ENCODE measurements at places on chromosomes 1 and 21.

DNA sequence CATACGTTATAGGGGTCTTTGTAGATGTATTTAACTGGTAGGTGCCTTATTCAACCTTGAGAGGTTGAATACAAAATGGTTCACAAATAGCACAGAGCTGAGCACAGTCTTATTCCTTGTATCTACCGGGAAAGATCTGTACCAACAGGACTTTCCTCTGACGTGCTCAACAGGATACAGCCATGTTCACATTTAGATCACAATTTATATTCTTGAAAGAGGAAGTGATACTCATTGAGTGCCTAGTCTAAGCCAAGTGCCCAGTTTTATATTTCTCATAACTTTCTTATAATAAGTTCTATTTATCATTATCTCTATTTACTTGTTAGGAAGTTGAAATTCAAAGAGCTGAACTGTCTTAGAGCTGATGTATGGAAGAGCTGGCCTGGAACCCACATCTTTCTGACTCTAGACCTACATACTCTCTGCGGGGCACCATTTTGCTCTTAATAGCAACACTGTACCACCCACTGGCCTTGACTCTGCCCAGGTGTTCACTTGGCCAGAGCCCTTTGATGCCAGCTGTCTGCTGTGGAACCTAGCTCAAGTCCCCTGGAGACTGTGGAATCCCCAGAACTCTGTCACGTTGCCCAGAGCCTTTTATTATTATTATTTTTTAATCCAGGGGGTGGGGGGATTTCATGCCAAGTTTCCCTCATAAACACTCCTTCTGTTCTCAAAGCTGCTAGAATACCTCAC is 156.2 kb downstream of the TPR start:
- no peak for DNase-seq

- DNase-seq, result no peak
Measured at GRCh38 chr1:161954466-161954865, 69.2 kb downstream of the OLFML2B start.

GRCh38 chr21:33761441-33762036 is 119.2 kb downstream of the ITSN1 start:
- DNase-seq, result peak; percentile 97

GRCh38 chr21:34078915-34079314 is 5.5 kb downstream of the MRPS6 start:
- DNase-seq, result no peak

DNA sequence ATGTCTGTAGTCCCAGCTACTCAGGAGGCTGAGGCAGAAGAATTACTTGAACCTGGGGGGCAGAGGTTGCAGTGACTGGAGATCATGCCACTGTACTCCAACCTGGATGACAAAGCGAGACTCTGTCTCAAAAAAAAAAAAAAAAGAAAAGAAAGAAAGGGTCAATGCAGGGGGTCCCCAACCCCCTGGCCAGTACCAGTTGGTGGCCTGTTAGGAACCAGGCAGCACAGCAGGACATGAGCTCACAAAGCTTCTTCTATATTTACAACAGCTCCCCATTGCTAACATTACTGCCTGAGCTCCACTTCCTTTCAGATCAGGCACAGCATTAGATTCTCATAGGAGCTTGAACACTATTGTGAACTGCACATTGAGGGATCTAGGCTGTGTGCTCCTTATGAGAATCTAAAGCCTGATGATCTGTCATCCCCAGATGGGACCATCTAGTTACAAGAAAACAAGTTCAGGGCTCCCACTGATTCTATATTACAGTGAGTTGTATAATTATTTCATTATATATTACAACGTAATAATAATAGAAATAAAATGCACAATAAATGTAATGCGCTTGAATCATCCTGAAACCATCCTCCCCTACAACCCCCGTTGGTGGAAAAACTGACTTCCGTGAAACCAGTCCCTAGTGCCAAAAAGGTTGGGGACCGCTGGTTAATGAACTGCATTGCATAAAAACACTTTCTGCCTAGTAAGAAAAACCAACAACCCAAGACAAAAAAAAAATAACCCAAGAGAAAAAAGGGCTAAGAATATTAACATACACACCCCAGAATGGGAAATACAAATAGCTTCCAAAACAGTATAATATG is 2.8 kb downstream of the ZBTB8OS start:
- no peak for DNase-seq

DNA sequence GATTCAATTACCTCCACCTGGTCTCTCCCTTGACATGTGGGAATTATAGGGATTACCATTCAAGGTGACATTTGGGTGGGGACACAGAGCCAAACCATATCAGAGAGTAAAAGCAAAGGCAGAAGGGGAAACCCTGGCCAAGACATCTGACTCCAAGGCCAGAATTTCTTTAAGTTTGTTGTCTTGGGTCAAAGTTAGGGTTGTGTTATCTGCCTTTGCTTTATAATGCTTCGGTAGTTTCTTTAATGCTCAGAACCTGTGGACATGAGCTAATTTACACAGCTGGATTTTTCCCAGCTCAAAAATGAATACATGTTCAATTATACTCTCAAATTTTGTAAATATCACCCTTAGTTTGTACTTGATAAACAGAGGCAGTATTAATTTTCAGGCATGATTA is 1074.4 kb downstream of the ADGRL2 start:
- DNase-seq, result no peak

DNA sequence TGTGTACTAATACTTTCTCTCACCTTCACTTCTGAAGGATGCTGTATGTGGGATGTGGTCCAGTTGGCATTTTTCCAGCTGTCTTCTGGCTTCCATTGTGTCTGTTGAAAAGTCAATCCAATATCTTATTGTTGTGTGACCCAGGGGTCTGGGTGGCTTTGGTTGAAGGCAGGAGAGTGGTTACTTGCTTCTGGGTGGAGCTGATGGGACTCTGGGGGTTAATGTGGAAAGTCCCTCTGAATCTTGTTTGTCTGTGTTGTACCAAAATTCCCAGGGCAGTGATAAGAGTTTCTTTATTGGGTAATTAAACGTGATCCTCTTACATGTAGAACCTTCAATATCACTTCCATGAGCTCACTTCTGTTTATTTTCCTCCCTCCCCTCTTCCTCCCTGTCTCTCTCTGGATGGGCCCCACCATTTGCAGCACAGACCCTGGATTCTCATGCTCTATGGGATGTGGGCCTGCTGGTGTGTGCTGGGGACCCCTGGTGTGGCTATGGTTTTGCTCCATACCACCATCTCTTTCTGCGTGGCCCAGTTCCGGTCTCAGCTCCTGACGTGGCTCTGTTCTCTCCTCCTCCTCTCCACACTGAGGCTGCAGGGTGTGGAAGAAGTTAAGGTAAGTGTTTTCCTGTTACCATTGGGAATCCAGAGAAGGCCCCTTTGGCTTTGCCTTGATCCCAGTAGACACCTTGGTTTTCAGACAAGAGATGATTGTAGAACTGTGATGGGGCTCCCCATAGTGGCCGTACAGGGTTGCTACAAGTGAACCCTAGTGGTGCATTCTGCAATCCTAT is 71.5 kb downstream of the HHAT start:
- peak; percentile 83 for DNase-seq

- no peak for DNase-seq
Measured at GRCh38 chr1:223176437-223176836, 33.4 kb upstream of the TLR5 start.
